ENCODE measurements at places on chromosomes 1 and 21.

- no peak for DNase-seq
Observed at GRCh38 chr1:37243368-37244082, 209.2 kb upstream of the GRIK3 start.

GRCh38 chr1:86472767-86473166 lies 4.0 kb downstream of the CLCA1 start:
- no peak for DNase-seq

- DNase-seq, result no peak
Observed at GRCh38 chr1:180131510-180131909, 23.2 kb upstream of the QSOX1 start.

GRCh38 chr1:207822124-207822601 lies 70.3 kb downstream of the CD46 start:
- no peak for DNase-seq

All from HEK293T (cell line).